ENCODE measurements at places on chromosomes 4 and X.

DNA sequence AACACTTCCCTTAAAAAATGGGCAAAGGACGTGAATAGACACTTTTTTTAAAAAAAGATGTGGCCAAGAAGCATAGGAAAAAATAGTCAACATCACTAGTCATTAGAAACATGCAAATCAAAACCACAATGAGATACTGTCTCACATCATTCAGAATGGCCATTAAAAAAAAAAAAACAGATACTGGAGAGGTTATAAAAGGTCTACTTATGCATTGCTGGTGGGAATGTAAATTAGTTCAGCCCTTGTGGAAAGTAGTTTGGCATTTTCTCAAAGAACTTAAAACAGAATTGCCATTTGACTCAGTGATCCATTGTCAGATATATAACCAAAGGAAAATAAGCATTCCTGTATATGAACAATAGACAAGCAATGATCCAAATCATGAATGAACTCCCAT, 352.8 kb upstream of the EPHA5 start:
- no peak for DNase-seq

- no peak for DNase-seq
Observed at GRCh38 chr4:101952985-101953384, 162.5 kb downstream of the BANK1 start.

DNA sequence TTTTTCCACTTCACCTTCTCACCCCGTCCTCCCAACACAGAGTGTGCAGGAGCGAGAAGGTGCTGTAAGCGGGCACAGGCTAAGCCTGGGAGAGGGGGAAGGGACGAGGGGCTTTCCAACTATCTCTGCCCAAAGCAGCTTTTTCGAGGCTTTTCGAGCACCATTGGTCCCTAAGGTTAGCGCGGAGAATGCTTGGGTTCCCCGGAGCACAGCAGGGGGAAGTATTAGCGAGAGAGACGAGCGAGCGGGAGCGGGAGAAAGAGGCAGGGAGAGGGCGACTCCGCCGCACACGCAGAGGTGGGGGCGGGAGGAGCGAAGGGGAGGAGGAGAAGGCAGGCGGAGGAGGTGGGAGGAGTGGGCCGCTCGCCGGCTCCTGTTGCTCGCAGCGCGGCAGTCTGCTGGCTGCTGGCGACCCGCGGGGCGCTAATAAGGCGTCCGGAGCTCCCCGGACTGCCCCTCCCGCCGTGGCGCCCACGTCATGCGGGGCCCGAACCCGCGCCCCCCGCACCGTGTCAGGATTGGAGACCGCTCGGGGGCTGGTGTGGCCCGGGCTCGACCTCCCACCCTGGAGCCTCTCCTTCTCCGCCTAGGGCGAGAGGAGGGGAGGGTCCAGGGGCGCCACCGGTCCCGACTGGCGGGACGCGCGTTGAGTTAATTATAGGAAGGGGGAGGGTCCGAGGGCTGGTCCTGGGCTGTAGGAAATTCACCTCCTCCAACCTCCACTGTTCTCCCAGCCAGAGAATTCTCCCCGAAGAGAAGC, at the start of gene ADAMTS3:
Gene ADAMTS3 (minus strand): TSS at position 263 of the 760 bp plus-strand sequence. CDS start 459 bp downstream, outside the sequence.
- peak; percentile 87 for DNase-seq

DNA sequence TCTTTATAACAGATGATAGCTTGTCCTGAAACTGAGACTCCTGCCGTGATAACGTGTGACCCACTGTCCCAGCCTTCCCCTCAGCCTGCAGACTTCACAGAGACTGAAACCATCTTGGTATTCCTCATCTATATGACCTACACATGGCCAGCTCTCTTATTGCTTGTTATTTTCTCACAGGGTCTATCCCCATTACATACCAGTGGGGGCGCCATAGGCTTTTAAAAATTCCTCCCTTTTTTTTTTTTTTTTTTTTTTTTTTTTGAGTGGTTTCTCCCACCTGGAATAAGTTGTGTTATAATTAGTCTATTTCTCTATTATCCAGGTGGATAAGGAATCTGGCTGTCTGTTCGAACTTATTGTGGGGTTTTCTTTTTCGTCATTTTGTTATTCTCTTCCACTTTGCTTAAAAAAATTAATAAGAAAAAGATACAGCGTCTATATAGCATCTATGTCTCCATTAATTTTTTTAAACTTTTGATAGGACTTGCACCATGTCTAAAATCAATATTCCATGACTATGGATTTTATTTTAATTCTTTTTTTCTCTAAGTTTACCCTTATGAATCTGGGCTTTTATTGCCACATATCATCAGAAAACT, 47.2 kb downstream of the GYG2 start:
- no peak for DNase-seq

- peak; percentile 77 for DNase-seq
Observed at GRCh38 chr4:94595880-94596483, 144.2 kb downstream of the PDLIM5 start.

DNA sequence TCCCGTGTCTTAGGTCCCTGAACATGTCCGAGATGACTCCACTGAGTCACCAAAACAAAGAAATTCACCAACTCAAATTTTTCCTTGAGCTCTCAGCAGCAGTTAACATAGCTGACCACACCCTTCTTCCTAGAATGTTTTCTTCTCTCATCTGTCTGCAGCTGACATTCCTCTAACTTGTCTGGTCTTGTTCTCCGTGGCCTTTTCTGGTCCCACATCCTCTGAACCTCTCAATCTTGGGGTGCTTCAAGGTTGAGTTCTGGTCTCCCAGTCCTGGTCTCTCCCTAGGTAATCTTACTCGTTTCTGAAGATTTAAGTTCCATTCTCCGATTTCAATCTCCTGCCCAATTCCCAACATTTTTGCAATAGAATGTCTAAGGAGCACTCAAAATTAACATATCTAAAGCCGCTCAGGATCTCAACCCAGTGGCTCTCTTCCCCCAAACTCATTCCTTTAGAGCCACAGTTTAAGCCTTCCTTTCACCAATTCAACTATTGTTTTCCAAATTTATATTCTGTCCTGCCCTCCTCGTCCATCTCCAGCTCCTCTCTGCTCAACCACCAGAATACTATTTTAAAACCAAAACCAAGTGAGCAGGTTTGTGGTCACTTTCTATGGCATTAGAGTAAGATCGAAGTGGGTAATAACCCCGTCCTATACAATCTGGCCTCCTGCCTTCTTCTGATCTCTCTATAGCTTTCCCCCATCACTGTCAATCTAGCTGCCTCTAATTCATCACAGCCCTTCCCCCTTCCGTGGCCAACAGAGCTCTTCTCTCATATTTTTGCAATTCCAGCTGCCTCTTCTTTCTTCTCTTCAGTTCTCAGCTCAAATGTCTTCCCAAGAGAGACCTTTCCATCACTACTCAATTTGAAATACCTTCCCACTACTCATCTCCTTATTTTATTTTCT, 1.2 kb downstream of the TRIML2 start:
- no peak for DNase-seq

DNA sequence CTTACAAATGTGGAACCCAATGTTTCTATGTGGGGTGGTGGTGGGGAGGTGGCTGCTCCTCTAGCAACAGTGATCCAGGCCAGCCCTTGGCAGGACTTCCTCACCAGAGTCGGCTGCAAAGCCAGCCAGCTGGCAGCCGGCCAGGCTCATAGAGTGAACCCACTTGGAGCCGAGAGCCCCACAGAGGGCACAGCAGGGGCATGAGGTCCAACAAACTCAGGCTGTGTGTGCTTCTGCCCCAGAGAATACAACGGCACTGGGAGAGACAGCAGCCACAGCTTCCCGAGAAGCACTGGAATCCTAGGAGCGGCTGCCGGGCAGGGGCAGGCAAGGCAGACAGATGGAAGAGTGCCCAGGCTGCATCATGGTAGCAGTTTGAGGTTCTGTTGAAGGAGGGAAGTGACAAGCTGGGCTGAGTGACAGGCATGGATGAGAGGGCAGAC, 23.5 kb upstream of the SOWAHD start:
- DNase-seq, result no peak

DNA sequence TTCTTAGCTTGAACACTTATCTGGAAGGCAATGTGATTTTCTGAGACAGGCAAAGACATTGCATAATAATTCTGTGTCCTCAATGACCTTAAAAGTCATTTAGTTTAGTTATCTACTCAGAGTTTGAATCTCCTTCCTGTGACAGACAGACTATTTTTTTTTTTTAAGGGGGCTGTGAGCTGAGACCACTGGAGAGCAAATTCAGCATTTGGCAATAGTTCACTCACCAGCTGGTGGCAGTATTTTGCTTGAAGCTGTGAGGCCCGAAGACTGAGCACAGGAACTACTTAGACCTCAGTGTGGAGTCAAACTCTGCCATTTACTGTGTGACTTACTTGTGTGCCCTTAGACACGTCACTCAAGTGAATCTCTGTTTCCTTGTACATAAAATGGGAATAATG, 22.9 kb upstream of the CPE start:
- DNase-seq, result peak; percentile 76

- DNase-seq, result peak; percentile 84
Observed at GRCh38 chrX:133792198-133792953, 193.0 kb downstream of the GPC3 start.

GRCh38 chr4:84895283-84895682, 71.2 kb downstream of the WDFY3 start:
- no peak for DNase-seq

GRCh38 chr4:30866346-30866745, 146.2 kb downstream of the PCDH7 start:
- DNase-seq, result no peak

DNA sequence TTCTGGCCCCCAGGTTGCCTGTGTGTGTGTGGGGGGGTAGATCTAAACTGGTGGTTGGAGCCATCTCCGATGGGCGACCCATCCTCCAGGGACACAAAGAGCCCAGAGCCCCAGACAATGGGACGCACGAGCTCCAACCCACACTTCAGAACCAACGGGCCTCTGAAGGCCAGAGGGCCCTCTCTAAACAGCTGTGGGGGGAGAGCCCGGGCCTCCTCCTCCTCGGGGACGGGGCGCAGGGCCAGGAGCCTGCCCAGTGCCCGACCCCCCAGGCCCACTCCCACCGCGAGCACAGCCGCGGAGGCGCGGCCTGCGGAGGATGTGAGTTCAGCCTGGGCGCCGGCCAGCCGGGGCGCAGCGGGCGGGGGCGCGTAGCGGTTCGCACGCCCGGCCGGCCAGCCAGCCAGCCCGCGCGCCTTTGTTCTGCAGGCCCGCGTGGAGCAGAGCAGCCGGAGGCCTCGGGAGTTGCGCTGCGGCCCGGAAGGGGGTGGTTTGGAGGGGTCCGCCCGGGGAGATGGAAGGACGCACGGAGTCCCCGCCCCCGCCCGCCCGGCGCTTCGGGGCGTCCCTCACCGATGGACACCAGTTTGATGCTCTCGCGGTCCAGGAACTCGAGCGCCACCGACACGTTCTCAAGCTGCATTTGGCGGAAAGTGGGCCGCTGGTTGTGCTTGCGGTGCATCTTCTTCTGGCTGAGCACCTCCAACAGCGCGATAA, 4.0 kb downstream of the FLNA start:
- peak; percentile 35 for DNase-seq

- DNase-seq, result peak; percentile 18
Observed at GRCh38 chrX:17697191-17697590, 40.1 kb upstream of the SCML1 start.

DNA sequence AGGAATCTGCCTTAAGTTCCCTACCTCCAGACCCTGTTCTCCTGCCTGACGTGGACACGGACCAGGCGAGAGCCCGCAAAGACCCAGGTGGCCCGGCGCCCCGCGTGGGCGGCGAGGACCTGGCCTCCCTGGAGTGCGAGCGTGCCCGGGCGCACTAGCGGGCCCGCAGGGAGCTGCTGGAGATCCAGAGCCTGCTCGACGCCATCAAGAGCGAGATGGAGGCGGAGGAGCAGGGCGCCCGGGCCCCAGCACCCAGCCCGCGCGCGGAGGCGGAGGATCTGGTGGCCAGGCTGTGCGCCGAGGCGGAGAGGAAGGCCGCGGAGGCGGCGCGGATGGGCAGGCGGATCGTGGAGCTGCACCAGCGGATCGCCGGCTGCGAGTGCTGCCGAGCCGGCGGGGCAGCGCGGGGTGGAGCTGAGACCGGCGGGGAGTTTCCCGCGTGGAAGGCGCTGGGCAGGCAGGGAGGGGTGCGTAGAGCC, 18.2 kb downstream of the MRFAP1 start:
- peak; percentile 41 for DNase-seq

DNA sequence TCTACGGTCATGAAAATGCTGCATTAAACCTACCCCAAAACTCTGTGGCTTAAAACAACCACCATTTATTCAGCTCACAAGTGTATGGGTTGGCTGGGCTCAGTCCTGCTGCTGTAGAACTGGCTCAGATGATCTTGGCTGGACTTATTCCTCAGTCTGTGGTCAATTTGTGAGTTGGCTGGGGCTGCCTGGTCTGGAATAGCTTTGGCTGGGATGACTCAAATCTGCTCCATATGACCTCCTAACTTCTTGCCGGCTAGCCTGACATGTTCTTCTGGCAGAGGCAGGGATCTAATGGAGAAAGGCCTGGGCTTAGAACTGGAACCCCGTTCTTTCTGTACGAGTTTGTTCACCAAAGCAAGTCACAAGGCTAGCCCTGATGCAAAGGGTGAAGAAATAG, 71.7 kb downstream of the CFAP299 start:
- no peak for DNase-seq

GRCh38 chr4:52204921-52205320, 153.8 kb downstream of the SPATA18 start:
- no peak for DNase-seq

- no peak for DNase-seq
Observed at GRCh38 chr4:147617841-147618691, 869 bp downstream of the TMEM184C start.

GRCh38 chrX:83845397-83845796, 15.5 kb upstream of the CYLC1 start:
- no peak for DNase-seq

DNA sequence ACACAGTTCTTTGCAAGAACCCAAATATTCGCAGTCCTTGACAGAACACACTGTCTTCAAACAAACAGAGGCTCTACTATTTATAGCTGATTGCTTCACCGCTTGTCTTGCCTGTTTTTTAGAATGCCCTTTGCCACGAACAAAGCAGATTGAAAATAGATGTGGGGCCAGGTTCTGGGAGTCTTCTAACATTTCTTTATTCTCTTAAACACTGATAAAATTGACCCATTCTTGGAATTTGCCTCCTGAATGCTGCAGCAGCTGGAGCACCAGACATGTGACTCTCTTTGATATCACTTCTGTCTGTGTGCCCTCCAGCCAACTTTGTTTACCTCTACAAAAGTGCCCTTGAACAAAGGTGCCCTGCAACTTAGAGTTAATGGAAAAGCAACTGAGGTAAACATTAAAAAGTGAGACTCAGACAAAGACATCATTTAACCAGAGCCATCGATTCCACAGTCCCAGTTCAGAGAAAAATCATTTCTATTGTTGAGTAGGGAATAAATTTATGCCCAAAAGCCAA, 64.2 kb upstream of the SPP1 start:
- DNase-seq, result peak; percentile 7

DNA sequence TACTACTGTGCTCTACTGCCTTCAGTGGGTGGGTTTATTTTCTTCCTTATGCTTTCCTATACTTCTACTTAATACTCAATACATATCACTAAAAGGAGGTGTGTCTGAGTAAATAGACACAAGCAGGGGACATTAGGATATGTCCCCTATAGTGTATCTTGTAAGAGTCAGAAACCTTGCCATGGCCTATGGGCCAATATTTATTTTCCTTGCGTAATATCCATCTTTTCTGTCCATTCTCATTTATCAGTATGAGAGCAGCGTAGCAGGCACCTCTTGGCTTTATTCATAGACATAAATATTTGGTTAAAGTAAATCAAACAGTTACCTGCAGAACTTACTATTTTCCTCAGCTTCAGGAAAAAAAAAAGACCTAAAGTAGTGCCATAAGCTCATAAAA, 46.6 kb upstream of the PHF8 start:
- no peak for DNase-seq

All from brain (organoid and tissue), 16 donors.